Upper lobe of left lung (tissue), 6 donors: ENCODE measurements at places on chromosomes 3 and 15.

DNA sequence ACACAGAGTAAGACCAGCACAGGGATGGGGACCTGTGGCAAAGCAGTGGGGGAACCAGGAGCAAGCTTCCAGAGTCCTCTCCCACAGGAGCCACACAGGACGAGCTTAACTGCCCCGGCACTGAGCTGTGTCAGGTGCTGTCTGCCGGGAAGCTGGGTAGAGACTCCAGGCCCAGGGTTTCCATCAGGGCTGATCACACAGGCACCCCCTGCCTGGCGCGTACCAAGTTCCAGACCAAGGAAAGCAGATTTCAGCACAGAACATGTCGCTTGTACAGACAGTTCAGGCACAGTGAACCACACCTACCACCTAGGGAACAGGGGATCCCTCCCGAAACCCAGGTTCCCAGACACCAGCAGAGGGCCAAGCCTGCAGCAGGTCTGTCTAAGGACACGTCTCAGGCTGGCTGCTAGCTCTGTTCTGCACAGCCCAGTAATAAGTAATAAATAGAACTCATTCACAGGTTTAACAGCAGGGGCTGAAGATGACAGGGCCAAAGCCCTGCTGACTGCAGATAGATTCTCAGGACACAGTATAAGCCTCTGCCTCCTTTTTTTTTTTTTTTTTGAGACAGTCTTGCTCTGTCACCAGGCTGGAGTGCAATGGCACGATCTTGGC lies 30.2 kb upstream of the OCA2 start:
- no peak for DNase-seq

- no peak for DNase-seq
Observed at GRCh38 chr3:155494332-155494731, 200.8 kb upstream of the STRIT1 start.

GRCh38 chr3:51669241-51670052 lies 1.6 kb upstream of the TEX264 start:
- DNase-seq = peak; percentile 97

DNA sequence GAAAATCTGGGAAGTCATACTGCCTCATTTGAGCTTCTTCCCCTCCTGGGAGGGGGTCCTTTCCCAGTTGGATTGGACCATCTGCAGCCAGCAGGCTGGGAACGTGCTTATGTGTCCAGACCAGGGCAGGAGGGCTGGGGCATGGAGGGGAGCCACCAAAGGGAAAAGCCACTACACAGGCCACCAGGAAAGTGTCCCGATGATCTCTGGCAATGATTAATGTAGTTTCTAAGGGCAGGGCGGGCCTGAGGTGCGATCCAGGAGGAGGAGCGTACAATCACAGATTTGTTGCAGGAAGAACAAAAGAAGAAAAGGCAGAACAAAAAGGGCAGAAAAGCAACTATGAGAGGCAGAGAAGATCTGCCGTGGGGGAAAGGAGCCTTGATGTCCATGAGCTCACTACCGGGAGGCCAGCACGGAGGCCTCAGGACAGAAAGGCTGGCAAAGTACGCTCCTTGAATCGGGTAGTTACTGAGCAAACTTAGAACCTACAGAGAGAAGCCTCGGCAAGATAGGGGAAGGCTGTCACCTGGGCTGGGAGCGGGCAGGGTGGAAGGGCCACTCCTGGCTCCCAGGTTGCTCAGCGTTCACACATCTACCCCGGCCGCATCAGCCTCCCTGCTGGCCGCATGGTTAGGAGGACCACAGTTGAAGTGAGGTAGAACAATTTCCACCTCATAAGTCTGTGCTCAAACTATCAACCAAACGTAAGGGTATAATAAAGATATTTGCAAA lies 79.5 kb upstream of the PCSK6 start:
- no peak for DNase-seq

GRCh38 chr15:90564051-90564450 lies 34.3 kb downstream of the CRTC3 start:
- DNase-seq = no peak

- no peak for DNase-seq
Observed at GRCh38 chr3:79103307-79103706, 664.5 kb downstream of the ROBO1 start.

DNA sequence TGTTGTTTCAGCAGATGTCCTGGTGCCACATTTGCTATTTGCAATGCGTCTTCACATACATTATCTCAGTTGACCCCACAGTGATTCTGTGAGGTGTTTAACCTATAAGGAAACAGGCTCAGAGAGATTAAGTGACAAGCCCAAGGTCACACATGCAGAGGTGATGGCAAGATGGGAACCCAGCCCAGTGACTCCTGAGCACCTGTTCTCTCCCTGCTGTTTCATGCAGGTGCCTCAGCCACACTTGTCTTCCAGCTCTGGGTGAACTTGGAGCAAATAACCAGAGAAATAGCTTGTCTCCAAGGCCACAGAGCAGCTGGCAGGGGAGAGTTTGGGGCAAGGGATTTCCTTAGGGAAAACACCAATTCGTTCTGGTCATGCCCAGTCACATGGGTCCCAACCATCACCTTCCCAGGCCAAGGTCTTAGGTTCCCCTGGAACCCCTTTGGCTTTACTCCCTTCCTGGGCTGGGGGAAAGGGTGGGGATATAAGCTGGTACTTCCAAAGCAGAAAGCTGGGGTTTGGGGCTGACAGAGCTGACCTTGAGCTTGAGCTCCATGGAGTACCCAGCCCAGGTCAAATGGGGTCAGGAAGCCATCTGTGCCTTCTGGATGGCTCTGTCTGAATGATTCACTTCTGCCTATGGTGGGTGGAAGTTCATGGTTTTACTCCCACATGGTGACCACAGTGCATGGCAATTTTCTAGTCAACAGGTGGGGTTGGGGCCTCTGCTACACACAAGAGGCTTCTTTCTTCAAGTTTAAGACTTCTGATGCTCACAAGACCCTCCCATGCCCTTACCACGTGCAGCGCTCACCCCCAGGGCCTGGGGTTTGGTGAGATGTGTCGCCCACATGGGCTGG lies 22.4 kb downstream of the LIPC start:
- no peak for DNase-seq

DNA sequence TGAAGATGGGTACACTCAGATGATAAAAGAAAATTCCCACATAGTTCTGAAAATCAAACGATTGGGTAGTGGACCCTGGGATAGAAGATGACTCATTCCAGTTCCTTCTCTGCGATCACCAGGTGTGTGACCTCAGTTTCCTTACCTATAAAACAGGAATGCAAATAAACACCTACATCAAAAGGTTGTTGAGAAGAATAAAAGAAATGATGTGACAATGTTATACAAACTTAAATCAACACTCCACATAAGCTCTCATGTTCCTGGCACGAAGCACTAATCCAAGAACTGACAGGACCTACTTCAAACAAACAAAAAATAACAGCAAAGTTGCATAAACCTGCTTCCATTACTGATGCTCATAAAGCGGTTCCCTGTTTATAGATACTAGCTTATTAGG lies 69.2 kb downstream of the RORA start:
- no peak for DNase-seq

- DNase-seq = no peak
Observed at GRCh38 chr3:157518881-157519280, 15.7 kb upstream of the VEPH1 start.

DNA sequence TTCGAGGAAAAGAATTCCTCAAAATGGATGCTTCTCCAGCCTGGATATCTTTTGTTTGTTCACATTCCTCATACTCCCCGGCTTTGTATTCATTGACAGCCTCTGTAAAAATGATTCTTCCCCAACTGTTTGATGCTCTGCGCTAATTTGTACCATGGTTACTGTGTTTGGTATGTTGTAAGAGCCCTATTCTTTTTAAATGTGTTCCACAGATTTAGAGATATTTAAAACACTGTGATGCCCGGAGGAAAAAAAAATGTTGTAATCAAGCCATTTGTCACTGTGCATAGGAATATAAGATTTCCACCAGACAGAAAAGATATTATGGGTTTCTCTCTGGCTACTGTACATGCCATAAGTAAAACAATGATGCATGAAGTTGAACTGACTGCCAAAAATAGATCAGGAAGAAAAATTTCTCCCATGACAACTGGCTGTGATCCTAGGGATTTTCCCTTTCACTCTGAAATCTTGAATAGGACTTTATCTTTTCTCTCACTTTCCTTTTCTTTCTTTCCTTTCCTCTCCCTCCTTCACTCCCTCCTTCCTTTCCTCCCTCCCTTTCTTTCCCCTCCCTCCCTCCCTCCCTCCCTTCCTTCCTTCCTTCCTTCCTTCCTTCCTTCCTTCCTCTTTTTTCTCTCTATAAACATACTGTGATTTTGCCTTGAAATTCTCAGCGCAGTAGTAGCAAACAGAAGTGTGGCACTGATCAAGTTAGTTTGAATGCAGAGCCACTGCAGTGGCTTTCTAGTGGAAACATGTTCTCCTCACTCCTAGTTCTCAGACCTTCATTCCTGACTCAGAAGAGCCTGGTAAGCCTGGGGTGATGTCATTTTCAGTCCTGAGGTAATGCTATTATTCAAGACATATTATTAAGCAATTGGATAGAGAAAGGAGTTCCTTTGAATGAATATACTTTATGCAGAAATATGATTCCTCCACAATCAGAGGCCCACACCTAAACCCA lies 254.9 kb upstream of the TBL1XR1 start:
- DNase-seq = peak; percentile 39
